NCI-H187 treated with DMSO at 0.1 percent for 48 hours (cell line): ENCODE measurements at places on chromosomes 13 and 19.

- no peak for DNase-seq
These were observed 96.3 kb upstream of the FNDC3A start for GRCh38 chr13:48879432-48879831.

DNA sequence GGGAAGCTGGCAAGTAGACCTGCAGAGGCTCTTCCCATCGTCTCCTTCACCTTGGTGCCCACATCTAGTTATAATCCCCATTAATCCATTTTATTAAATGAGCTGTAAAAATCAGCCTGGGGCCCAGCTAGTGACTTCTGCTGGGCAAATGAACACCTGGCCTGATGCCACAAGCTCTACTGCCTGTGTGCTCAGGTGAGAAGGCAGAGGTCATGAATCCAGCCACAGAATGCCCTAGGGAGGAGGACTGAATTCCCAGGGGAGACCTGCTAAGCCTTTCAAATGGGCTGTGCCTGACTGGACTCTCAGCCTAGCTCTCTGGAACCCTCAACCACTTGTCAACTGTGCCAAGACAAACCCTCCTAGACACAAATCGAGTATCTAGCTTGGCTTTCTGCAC, 74.0 kb downstream of the PDS5B start:
- no peak for DNase-seq

DNA sequence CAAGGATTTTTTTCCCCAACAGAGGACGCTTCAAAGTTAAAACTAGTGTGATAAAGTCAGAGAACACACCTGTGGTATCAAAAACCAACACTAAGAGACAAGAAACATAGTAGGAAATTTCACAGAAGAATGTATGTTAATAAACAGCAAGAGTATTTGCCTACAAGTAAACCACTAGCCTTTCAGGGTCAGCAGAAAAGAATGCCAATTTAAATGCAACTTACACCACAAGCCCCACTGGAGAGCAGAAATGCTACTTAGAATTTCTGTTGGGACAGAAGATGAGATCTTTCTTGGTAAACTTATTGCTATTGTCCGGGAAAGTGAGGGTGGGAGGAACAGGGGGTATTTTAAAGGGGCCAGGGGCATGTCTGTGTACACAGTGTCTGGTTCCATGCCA, 68.6 kb downstream of the STK24 start:
- DNase-seq: no peak

DNA sequence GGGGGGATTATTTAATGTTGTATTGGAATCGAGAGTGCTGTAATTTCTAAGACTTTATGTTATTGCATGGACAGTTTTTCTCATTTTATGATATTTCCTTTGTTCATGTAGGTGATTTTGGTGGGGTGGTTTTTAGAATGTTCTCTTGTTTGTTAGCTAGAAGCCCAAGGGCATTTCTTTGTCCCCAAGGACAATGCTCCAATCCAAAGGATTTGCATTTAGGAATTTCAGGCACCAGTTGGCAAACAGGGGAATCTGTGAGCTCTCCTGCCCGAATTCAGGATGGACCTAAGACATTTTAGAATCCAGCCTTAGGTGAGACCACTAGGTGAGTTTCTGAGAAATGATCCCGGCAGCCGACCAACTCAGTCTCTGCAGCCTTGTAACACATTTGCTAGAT, 324.9 kb downstream of the KCNRG start:
- no peak for DNase-seq

GRCh38 chr19:48283908-48284307, 14.0 kb downstream of the ZNF114 start:
- DNase-seq: no peak

DNA sequence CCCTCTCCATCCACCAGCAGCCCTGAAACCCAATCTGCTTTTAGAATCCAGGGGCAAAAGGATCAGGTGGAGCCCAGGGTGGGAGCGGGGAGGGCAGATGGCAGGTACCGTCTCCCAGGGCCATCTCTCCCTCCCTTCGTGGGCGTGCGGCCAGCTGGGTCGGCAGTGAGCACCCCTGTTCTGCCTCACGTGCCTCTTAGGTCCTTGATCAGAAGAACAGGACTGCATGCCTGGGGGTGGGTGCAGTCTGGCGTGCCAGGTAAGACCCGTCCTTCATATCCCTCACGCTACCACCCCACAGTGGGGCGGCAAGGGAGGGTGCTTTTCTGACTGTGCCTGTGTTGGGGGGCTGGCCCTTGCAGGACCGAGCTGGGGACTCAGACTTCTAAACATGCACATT, 2.0 kb downstream of the SLC8A2 start:
- no peak for DNase-seq

- DNase-seq: no peak
These were observed 37.0 kb upstream of the TEX29 start for GRCh38 chr13:111283457-111283856.

GRCh38 chr13:20901668-20902437, 693 bp downstream of the XPO4 start:
- no peak for DNase-seq

GRCh38 chr13:110382229-110382628, 75.1 kb downstream of the COL4A2 start:
- no peak for DNase-seq

DNA sequence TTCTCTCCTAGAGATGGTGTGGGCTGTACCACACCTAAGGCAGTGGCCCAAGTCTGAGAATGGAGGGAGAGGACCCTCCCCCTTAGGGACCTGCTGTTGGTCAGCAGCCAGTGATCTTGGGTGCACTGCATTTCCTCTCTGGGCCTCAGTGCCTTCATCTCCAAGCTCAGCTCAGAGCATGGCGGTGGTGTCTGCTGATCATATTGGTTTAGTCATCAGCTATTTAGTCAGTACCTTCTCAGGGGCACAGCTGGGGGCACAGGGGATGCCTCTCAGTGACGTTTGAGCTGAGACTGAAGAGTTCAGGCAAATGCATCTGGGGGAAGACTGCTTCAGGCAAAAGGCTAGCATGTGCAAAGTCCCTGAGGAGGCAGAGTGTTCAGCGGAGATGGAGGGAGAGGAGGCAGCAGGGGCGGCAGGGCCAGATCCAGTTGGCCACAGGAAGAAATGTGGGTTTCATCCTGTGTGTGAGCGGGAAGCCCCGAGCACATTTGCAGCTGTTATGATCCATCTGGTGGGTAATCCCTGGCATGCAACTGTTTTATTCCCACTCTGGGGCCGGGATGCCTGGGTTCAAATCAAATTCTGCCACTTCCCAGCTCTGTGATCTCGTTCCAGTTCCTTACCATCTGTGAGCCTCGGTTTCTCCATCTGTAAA, 15.7 kb upstream of the PGLS start:
- DNase-seq: no peak

DNA sequence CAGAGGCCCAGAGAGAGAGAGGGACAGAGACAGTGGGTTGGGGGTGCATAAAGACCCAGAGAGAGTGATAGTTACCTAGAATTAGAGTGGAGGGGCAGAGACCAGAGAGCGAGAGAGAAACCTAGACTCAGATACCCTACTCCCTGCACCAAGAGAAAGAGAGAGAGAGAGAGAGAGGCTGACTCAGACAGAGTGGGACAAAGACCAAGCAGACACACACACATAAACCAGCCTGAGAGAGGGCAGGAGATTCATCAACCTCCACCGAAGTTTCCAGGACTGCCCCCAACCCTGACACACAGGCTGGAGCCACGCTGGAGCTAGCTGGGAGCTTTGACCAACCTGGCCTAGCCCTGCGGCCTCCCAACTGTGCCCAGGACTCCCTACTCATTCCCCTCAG, 12.9 kb downstream of the SYT3 start:
- no peak for DNase-seq

DNA sequence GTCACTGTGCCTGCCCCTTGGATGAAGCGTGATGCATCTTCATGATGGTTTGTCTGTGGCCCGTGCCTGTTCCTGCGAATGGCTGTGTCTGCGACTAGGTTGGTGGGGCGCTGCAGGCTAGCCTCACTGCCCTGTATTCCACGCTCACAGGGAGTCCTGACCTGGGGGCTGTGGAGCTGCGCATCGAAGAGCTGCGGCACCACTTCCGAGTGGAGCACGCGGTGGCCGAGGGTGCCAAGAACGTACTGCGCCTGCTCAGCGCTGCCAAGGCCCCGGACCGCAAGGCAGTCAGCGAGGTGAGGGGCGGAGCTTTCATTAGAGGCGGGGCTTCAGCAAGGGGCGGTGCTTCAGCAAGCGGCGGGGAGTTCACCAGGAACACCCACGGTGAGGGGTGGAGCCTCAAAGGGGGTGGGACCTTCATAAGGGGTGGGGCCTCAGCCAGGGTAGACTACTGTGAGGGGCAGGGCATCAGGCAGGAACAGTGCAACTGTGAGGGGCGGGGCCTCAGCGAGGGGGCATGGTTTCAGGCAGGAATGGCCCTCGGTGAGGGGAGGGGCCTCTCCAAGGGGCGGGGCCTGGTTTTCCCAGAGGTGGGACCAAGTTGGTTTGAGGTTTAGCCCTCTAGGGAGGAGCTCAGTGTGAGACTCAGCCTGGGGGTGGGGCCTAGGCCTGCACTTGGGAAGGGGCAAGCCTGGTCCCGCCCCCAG, 17.2 kb downstream of the PKN1 start:
- DNase-seq: no peak

DNA sequence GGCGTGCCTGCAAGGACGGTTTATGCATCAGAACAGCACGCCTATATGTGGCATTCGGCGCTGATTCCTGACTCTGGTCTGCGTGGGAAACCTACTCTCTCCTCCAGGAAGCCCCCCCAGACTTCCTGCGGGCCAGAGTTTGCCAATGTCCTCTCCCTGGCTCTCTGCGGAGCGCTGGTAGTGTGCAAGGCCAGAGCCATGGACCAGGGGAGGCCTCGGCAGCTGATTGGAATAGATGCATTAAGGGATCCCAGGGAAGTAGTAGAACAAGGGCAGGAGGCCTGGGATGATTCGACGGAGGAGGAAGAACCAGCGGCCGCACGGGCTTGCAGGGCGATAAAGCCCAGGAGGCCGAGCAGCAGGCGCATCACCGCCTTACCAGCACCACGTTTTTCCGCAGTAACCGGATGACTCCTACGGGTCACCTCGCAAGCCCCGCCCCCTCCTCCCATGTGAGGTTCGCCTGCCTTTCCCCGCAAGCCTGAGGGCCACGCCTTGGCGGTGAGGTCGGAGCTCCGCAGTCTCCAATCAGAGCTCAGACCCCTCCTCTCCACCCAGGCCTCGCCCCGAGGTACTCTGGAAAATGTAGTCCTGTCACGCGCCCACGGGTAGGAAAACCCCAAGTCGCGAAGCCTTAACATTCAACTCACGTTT, 5.0 kb downstream of the CLEC11A start:
- no peak for DNase-seq

DNA sequence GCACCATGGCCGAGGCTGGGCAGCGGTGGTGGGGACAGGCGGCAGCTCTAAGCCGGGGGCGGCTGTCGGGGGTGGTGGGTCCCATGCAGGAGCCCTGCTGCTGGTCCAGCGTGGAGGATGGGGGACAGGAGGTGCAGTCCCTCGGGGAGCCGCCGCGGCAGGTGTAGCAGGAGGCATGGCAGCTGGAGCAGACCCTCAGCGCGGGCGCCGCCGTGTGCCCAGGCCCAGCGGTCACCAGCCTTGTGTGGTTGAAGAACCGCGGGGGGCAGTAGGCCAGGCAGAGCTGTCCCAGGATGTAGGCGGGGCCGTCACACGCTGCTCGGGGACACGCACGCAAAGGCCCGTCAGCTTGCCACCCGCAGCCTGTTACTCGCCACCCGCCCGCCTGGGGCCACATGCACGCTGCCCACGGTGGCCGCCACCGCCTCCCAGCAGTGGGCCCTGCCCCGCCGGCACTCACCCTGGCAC, 2.9 kb upstream of the C19orf25 start:
- DNase-seq: no peak

- no peak for DNase-seq
These were observed 71.5 kb downstream of the RUBCNL start for GRCh38 chr13:46315491-46316075.
